ENCODE measurements at places on chromosomes 3 and 15.

DNA sequence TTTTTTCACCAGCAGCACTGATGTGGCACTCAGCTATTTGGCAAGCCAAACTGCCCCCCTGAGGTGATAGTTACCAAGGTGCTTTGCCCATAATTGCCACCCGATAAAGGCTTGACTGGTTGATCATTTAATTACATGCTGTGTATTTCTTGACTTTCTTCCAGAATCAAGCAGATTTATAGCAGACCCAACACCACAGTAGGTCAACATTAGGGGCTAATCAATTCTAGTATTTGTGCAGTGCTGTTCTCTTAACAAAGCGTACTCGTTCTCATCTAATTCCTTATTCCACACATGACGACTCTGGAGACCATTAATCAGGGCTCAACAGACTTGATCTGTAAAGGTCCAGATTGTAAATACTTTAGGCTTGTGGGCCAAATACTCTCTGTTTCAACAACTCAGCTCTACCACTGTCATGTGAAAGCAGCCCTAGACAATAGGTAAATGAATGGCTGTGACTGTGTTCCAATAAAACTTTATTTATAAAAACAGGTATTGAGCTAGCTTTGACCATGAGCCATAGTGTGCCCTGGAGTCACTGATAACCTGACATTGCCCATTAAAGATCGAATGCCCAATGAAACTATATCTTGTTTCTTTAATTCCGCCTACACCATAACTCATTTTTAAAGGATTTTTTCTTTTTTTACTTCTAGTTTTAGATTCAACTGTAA, 119.1 kb upstream of the TMC3 start:
- DNase-seq = no peak

DNA sequence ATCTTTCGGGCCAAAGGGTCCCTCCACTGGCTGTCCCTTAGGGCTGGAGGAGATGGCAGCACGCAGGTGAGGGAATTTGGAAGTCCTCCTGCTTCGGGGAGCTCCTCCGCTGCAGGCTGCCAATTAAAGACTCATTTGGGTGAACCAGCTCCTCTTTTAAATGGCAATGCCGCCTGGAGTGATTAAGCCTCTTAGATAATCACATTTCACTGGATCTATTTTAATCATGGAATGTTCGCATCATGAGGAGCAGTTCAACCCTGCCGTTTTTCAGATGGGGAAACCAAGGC, 117.9 kb downstream of the LIPC start:
- DNase-seq = no peak

GRCh38 chr3:138950701-138951100, 3.7 kb downstream of the FOXL2NB start:
- DNase-seq = no peak

GRCh38 chr3:154334973-154335420, 10.7 kb upstream of the DHX36 start:
- no peak for DNase-seq

DNA sequence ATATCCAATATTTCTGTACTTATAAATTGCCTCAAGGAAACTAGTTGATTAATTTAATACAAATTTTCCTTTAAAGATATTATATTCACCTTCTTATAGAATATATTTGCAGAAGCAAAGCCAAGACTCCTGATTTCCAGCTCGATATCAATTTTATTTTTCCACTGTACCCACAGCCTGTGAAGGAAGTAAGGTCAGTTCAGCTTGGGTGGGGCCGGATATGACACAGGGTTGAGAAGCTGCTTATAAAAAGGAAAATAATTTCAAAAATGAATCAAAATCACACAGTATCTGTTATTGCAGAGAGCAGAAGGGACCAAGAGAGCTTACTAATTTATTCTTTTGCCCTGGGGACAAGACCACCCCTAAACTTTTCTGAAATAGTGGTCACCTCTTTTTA, 491.4 kb downstream of the TUSC7 start:
- no peak for DNase-seq

DNA sequence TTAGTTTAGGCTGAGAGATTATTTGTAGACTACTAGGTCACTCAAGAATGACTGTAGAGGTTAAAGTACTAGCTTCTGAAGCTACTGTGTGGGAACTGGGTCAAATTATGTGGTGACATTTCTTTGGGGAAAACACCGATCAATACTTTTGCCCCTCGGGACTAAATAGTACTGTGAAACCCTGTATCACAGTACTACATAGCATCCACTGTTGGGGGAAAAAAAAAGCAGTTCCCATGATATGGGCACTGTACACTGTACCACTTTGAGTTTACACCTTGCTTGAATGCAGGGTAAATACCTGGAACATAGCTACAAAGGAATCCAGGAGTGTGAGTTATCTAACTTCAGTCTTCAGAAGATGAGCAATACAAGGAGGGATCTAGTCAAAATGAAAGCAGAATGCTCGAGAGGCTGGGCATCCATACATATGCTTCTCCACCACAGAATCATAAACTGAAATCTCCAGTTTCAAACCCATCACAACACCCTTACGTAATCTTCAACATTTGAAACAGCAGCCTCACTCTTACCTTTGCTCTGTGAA, 311.4 kb downstream of the UNC13C start:
- DNase-seq = no peak

Measured in T-cell (primary cell).